ENCODE measurements at places on chromosomes 12 and 14.

- no peak for DNase-seq
These were observed 136.6 kb upstream of the SLC38A2 start for GRCh38 chr12:46509135-46509534.

DNA sequence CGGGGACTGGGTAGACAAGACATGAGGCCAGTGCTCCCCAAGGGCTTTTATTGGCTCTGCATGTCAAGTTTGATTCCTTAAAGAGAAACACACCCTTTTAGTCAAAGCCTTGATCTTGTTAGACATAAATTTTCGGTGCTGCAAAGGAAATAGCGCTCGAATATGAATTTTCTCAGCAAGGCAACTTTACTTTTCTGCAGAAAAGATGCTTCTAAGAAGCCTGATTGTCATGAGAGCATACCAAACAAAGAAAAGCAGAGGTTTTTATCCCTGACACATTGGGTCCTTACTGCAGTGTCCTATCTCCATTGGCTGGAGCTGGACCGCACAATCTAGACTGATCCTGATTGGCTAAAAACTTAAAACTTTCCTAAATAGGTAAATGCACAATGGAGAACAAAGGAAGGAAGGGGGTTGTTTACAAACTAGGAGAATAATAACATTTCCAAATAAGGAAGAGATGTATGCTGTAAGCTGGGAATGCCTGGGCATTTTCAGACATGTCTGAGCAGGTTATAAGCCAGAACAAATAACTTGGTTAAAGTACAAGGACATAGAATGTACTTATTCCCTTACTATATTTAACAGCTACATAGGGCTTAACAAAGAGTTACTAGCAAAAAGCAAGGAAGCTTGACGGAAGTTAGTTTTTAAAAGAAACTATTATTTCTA, 17.2 kb downstream of the TXNRD1 start:
- DNase-seq = no peak

DNA sequence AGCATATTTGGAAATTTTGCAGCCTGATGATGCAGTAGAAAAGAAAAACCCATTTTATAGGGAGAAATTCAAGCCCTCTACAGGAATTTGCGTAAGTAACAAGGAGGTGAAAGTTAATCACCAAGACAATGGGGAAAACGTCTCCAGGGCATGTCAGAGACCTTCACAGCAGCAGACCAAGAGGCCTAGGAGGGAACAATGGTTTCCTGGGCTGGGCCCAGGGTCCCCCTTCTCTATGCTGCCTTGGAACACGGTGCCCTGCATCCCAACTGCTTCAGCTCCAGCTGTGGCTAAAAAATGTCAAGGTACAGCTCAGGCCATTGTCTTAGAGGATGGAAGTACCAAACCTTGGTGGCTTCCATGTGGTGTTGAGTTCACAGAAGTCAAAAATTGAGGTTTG, 6.5 kb upstream of the KRT6C start:
- no peak for DNase-seq

DNA sequence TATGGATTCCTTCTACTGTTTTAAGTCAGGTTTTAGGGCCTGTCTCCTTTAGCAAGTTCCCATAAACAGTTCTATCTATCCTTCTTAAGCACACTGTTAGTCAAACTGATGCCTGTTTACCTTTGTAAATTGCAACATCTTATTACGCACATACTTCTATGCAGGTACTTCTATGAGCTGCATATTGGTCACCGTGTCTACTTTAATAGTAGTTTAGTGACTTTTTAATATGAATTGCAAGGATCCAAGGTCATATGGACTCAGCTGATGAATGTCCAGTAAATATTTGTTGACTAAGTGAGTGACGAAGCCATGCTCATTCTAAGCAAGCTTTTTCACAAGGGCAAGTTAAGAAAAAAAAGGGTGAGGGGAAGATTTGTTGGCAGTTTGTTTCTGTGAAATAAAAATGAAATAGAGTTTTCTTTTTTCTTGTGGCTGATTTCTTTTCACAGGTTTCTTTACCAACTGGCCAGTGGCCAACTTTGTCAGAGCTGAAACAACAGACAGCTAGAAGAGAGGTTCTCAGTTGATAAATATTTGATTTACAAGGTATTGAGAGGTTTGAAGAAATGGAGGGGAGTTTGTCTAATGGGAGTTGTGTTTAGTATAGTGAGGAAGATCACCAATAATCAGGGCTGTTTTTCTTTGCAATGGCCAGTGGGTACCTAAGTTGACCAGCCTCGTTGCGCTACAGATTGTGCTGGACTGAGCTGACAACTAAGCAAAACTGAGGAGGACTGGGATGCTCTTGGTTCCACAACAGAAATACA, 141.1 kb downstream of the SLC15A5 start:
- no peak for DNase-seq

- DNase-seq = no peak
These were observed 210.4 kb downstream of the SPTSSA start for GRCh38 chr14:34251662-34252061.

DNA sequence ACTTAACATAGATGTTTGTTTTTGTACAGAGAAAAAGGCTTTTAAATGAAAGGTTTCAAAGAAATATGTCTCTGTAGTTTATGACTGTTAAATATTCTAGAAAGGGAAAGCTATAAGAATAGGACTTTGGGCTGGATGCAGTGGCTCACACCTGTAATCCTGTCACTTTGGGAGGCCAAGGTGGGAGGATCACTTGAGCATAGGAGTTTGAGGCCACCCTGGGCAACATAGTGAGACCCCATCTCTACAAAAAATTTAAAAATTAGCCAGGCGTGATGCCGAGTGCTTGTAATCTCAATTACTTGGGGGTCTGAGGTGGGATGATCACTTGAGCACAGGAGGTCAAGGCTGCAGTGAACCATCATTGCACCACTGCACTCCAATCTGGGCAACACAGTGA, 11.4 kb downstream of the GPX2 start:
- no peak for DNase-seq

GRCh38 chr12:94327809-94328208, 131.9 kb downstream of the CEP83 start:
- no peak for DNase-seq

GRCh38 chr14:23443881-23444280, 8.4 kb upstream of the MYH7 start:
- DNase-seq = no peak

- peak; percentile 30 for DNase-seq
These were observed 171.9 kb downstream of the RGS6 start for GRCh38 chr14:72104011-72104613.

GRCh38 chr12:62512901-62513300, 46.3 kb downstream of the MON2 start:
- no peak for DNase-seq

GRCh38 chr12:28585146-28585545, 394.9 kb downstream of the CCDC91 start:
- DNase-seq = no peak

GRCh38 chr12:115374480-115375185, 690.7 kb upstream of the TBX3 start:
- DNase-seq = no peak

DNA sequence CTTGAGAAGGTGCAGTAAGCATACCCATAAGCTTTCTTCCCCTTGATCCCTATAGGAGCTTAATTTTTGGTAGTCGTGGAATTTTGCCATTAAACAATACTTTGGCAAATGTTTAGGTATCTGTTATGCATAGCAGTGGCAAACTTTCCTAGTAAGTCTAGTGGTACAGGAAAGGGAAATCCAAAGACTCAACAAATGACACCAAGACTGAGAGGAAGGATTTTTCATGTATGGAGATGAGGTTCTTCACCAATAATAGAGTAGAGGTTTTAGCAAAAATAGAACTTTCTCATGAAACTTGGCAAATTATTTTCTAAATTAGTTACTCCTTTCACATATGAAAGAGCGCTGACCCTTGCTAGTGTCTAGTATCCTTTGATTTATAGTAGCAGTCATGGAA, 2.8 kb downstream of the EID3 start:
- no peak for DNase-seq

DNA sequence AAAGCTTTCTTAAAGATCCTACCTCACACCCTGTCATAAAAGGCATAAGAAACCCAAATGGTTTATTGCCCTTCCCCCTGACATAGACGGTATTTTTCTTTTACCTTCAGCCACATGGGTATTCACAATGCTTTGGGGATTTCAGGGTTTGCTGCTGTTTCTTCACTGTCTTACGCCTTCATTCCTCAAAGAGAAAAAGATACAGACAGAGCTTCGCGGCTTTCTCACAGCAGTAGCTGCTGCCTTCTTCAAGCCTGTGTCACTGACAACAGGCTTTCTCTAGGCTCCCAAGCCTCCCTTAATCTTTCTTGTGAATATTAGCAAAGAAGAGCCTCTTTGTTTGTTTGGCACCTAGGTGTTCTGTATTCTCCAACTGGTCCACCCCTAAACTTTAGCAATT, 197.4 kb upstream of the ARID2 start:
- no peak for DNase-seq

GRCh38 chr14:31887929-31888580, 189.0 kb upstream of the ARHGAP5 start:
- DNase-seq = no peak

DNA sequence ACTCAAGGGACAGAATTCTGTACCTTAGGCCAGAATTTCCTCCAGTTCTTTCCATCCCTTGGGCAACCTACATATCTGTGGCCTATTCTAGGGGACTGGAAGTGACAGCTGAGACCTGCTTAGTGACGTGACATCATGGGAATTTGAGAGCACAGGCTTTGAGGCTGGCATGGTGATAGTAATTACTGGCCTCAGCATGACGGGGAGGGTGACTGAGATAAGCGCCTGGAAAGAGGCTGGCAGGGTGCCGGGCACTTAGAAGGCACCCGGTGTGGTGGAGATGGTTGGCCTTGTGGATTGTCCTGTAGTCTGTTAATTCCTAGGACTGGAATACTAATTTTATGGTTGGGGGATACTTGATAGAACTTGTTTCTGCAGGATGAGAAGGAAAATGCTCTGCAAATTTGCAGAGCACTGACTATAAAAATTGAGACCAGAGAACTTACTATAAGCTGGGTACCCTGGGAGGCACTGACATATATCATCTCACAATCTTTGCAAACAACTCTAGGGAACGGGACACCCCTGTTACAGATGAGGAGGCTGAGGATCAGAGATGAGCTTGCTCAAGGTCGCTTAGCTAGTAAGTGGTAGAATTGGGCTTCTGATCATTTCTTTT, 42.2 kb upstream of the TBX3 start:
- no peak for DNase-seq

DNA sequence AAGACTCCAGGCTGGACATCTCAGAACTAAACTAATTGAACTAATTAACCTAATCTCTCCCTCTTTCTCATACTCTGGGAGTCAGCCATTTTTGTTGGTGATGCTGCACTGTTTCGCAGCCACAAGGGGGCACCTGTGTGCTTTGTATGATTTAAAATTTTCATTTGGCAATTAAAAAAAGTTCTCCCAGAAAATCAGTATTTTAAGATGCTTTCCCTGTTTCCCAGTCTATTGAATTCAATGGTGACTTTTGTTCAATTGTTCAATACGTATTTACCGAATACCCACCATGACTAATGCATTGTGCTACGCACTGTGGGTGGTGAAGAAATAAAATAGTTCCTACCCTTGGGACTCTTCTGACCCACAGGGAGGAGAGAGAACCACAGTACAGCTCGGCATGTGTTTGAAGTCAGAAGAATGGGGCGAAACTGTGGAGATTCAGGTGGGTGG, 63.7 kb downstream of the ZNF664 start:
- peak; percentile 52 for DNase-seq

DNA sequence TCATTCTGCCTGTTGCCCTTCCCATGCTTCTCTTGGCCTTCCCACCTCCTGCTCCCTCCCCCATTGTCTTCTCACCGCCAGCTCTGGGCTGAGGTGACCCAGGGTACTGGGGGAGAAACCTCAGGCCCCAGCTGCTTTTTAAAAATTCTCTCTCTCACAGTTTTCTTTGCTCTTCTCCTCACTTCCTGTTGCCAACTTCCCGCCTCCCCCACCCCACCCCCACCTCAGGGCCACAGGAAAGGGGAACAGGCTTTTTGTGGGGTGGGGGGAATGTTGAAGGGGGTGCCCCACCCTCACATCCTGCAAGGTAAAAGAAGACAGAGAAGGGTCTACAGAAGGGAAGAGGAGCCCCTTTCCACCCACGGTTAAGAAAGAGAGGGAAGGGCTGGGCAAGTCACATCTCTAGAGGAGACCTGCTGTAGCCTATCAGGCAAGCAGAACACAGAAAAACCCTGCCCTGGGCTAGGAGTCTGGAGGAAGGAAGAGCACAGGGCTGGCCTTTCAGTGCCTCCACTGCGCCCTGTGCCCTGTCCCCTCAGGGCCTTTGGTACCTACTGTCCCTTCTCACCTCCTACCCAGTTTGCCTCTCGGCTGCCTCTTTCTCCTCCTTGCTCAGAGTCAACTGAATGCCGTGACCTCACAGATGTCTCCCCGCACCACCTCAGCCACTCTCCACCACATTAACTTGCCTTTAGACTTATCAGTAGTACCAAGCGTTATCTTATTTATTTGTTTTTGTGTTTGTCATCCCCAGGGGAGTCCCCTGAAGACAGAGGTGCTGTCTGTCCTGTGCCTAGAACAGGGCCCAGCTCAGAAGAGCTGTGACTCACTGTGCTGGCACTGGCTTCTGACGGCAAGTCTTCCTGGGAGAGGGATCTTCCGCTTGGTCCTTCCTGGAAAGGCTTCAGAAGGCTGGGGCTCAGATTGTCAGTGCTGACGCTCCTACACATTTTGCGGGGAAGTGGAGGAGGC, 1.7 kb downstream of the ARHGAP9 start:
- no peak for DNase-seq
